ENCODE measurements at places on chromosomes 16 and 17. TPM values are rescaled to one million over a fixed set of nuclear protein-coding genes. Genes with fewer than 3 reads are reported as not detected.

GRCh38 chr17:33749171-33749570, 456.1 kb upstream of the ASIC2 start:
- H3K36me3 ChIP-seq: no peaks in the 10 kb centered on the region
- H3K4me1 ChIP-seq: peaks cover 13% of the 10 kb centered on the region
- no peak for DNase-seq
- H3K4me3 ChIP-seq: no peak overlapping the region
- H3K27me3 ChIP-seq: peaks cover 2% of the 10 kb centered on the region
- H3K27ac ChIP-seq: no peak overlapping the region

DNA sequence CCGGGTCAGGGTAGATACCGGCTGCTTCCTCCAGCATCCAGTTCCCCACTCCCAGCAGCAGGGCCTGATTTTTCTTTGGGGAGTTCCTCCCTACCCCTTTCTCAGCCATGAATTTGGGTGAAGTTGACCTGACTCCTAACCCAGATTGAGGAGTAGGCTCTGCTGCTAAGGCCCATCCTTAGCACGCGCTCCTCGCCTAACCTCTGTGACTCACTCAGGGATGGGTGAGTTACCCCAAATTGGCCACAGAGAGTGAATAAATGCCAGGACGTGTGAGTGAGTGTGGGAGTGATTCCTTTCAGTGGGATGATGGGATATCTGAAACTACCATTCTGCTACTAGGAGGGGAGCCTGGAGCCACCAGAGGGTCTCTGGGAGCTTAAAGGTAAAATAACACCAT, 28.9 kb upstream of the ABCC12 start:
- no peak for DNase-seq
- no peaks in the 10 kb centered on the region for H3K4me1 ChIP-seq
- H3K27me3 ChIP-seq: peaks cover 16% of the 10 kb centered on the region

The LAT gene
- total RNA-seq: 6.4 TPM

The ALDH3A1 gene
- total RNA-seq: not detected

All from HFFc6 (cell line).